ENCODE measurements at places on chromosomes 12 and 14.
A peak's percentile ranks its signal among the peaks of the same experiment; 100 is the strongest.

GRCh38 chr14:88793259-88793625, 489 bp upstream of the EML5 start:
- no peak for DNase-seq

GRCh38 chr12:53299101-53299453, 418 bp upstream of the MYG1 start:
- peak; percentile 82 for DNase-seq

- peak; percentile 48 for DNase-seq
Measured at GRCh38 chr14:38342803-38343202, 86.9 kb upstream of the CLEC14A start.

DNA sequence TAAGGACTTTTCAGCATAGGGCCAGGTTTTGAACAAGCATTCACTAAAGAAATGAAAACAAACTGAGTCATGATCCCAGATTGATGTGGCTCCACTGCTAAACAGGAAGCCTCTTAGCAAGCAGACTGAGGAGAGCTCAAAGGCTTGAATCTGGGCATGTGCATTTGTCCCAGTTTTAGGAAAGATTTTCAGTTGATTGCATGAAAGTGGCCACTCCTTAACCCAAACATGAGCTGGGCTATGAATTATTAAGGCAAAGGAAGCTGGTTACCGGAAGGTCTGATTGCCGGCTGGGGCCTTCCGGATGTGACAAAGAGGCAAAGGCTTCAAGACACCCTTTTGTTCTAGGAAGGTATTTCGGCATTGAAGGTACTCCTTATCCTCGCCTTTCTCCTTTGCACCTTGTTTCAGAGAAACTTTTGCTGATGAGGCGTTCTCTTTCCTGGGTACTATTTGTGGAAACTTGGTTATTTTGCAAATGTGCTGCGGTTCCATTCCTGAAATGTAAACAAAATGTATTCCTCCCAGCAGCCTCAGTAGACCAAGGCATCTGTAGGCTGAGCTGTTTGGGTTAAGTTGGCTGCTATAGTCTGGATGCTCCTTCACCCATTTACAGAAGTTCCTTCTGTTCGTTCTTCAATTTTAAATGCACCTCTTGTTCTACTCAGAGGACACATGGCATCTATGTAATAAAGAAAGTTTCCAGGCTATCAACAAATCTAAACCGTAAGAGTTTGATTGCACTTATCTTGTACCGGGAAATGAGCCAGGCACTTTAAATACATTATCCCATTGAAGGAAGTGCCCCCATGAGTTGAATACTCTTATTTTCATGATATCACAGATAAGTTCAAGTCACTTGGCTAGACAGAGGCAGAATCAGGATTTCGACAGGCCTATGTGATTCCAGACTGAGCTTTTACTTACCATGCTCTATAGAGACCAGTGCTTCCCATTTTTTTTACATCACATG, 115.6 kb upstream of the METAP2 start:
- DNase-seq: peak; percentile 14

Measured in fibroblast of lung (primary cell).